Activated CD8-positive, alpha-beta memory T cell treated with anti-CD3 and anti-CD28 coated beads, Interleukin-2, amount 10 ng/mL, durations not matched to agents 7 days and 5 days (primary cell): ENCODE measurements at places on chromosomes 1 and 21. TPM values are rescaled to one million over a fixed set of nuclear protein-coding genes. Genes with fewer than 3 reads are reported as not detected.

The C1orf94 gene
- not detected for total RNA-seq

DNA sequence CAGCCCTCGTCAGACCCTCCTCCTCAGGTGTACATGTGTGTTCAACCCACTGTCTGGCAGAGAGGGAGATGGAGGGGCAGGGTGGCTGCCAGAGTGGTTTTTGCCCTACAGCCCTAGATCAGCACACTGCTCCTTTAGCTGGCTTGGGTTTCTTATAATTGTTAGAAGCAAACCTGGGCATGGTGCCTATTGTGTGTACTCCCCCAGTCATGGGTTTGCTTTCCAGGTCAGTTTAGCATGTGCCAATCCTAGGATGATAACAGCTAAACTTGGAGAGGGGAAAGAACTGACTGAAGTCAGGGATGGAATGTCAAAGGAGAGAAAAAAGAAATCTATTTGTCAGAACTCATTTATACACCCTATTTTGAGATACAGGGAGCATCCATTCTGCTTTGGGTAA lies 63.3 kb downstream of the UCK2 start:
- no peak for DNase-seq
- H3K27me3 ChIP-seq, result no peaks in the 10 kb centered on the region
- H3K4me1 ChIP-seq, result peaks cover 14% of the 10 kb centered on the region
- H3K36me3 ChIP-seq, result peaks cover 20% of the 10 kb centered on the region
- H3K4me3 ChIP-seq, result no peak overlapping the region

The KCTD3 gene
- 1.3 TPM for total RNA-seq

The SLC44A3 gene
- not detected for total RNA-seq

The APOBEC4 gene
- not detected for total RNA-seq

The COL24A1 gene
- not detected for total RNA-seq

- H3K27me3 ChIP-seq, result no peaks in the 10 kb centered on the region
- H3K4me1 ChIP-seq, result no peaks in the 10 kb centered on the region
- DNase-seq, result no peak
- H3K27ac ChIP-seq, result no peak overlapping the region
- H3K4me3 ChIP-seq, result no peak overlapping the region
These were observed 68.3 kb downstream of the TCP10L start for GRCh38 chr21:32516756-32517649.

- DNase-seq, result no peak
- no peak overlapping the region for H3K4me3 ChIP-seq
- no peak overlapping the region for H3K27ac ChIP-seq
- no peaks in the 10 kb centered on the region for H3K4me1 ChIP-seq
- H3K36me3 ChIP-seq, result no peaks in the 10 kb centered on the region
These were observed 10.9 kb upstream of the PRELP start for GRCh38 chr1:203464743-203465142.

DNA sequence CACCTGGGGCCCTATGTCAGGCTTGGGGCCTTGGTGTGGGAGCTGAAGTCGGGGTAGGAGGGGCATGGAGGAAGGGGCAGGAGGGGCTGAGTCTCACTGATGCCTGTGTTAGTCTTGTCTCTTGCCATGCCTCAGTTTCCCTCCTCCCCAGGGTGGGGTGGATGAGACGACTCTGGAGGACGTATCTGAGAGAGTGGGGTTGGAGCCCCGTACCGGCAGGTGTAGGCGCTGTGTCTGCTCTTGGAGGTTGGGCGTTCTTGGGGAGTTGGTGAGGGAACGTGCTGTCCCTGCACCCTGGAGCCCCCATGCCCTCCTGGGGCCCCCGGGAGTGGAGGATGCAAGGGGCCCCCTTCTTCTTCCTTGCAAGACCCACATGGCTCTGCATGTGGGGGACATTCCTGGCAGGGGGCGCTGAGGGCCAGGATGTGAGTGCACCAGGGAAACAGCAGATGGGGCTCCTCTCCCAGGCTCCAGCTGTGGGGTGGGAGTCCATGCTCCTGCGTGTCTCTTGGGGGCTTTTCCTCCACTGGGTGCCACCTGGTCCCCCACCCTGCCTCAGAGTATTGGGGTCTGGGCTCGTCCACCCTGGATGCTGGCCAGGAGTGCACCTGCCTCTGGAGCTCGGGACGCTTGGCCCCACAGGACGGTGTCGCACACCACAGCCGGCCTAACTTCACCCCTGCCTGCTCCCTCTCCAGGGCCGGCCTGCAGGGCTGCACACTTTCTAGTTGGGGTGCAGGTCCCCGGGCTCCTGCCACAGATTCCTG lies 1.4 kb upstream of the TNFRSF14 start:
- H3K4me3 ChIP-seq, result peak overlapping the region; percentile 98
- H3K36me3 ChIP-seq, result peaks cover 8% of the 10 kb centered on the region
- peak; percentile 79 for DNase-seq
- peaks cover 33% of the 10 kb centered on the region for H3K4me1 ChIP-seq
- no peaks in the 10 kb centered on the region for H3K27me3 ChIP-seq

GRCh38 chr1:26035959-26036755 lies 9.8 kb downstream of the SLC30A2 start:
- H3K4me1 ChIP-seq, result peaks cover 8% of the 10 kb centered on the region
- peak; percentile 79 for DNase-seq
- no peak overlapping the region for H3K27ac ChIP-seq
- no peaks in the 10 kb centered on the region for H3K36me3 ChIP-seq
- H3K27me3 ChIP-seq, result peaks cover 15% of the 10 kb centered on the region

- peak overlapping the region; percentile 98 for H3K4me3 ChIP-seq
- H3K4me1 ChIP-seq, result peaks cover 25% of the 10 kb centered on the region
- no peaks in the 10 kb centered on the region for H3K27me3 ChIP-seq
These were observed 888 bp upstream of the SNRPE start for GRCh38 chr1:203860396-203861025.

DNA sequence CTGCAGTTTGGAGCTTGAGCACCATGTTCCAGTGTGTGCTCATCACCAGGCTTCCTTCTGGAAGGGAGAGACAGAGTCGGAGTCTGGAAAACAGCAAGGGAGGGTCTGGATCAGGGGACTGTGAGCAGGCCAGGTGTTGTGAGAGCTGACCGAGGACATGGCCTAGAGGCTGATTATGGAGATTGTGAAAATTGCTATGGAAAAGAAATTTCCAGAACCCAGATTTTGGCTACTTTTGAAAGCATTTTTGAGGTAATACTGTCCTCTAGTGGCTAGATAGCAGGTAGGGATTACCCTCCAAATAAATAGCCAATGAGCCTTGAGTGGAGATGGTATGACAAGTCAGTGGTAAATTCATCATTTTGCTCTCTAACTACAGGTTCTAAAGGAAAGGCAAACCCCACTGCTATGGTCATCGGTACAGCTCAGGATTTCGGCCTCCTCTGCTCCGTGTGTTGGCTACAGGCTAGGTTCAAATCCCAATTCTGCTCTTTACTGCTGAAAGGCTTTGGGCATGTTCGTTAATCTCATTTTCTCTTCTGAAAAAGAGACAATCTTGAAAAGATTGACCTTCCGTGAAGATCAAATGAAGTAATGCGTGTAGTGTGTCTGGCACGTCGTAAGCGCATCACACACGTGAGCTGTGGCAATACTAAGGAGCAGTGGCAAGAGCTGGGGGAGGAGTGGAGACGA lies 1.0 kb upstream of the HAO2 start:
- H3K4me1 ChIP-seq, result no peaks in the 10 kb centered on the region
- no peaks in the 10 kb centered on the region for H3K36me3 ChIP-seq
- H3K27ac ChIP-seq, result no peak overlapping the region

DNA sequence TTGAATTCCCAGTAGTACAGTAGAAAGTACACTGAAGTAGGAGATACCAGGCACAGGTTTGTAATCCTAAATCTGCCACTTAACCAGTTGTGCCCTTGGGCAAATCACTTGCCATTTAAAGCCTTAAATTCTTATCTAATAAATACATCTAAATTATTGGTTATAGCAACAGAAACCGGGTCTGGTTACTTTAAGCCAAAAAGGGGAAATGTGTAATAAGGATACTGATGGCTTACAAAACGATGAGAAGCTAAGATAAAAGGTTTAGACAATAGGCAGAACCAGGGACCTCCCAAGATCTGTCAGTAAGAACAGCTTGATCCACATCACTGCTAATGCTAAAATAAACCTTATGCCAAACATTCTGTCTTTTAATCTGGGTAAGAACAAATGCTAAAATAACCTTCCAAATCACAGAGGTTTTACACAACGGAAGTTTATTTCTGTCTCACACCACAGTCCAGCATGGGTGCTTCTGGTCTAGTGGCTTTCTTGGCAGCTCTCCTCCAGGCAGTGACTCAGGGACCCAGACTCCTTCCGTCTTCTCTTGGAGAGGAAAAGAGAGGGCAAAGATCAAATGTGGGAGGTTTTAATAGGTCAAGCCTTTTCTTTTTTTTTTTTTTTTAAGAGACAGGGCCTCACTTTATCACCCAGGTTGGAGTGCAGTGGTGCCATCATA lies 16.5 kb upstream of the ZMYM1 start:
- H3K36me3 ChIP-seq, result no peaks in the 10 kb centered on the region
- H3K4me3 ChIP-seq, result no peak overlapping the region
- DNase-seq, result no peak
- no peak overlapping the region for H3K27ac ChIP-seq
- H3K27me3 ChIP-seq, result peaks cover 14% of the 10 kb centered on the region
- peaks cover 3% of the 10 kb centered on the region for H3K4me1 ChIP-seq

- no peak overlapping the region for H3K27ac ChIP-seq
- H3K4me3 ChIP-seq, result no peak overlapping the region
- H3K27me3 ChIP-seq, result no peaks in the 10 kb centered on the region
- no peaks in the 10 kb centered on the region for H3K36me3 ChIP-seq
These were observed 82.2 kb downstream of the ARHGEF10L start for GRCh38 chr1:17621691-17622090.

GRCh38 chr1:18886003-18886335 lies 16.4 kb downstream of the ALDH4A1 start:
- no peaks in the 10 kb centered on the region for H3K36me3 ChIP-seq
- no peak for DNase-seq
- no peak overlapping the region for H3K27ac ChIP-seq
